AG10803 (cell line): ENCODE measurements at places on chromosomes 1 and 21.

DNA sequence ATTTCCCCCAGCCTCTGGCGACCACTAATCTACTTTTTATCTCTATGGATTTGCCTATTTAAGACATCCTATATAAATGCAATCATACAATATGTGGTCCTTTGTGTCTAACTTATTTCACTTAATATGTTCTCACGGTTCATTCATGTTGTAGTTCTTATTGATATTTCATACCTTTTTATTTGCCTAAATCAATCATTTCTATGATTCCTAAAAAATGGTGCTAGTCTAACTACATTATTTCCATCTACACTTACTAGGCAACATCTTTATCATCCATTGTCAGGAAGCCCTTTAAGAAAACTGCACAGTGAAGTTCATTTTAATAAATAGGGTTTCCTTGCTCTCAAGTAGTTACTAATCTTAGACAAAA lies 380 bp upstream of the FBXO28 start:
- DNase-seq, result no peak

- peak; percentile 56 for DNase-seq
These were observed 18.2 kb downstream of the CRYZ start for GRCh38 chr1:74714429-74715235.

DNA sequence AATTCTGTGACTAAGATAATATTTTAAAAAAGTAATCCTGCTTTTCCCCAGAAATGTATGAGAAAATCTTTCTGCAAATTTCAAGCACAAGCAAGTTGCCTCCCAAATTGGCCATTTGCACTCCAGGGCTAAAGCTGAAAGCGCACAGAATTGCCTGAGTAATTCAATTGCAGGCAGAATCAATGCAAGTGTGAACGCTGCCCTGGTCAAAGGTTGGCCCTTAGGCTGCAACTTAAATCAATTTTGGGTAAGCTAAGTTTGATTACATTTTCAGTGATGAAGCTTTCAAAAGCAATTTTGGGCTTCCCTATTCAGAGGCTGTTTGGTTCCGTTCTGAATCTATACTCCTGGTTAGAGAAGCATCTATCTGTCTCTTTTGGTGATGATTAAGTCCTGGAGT lies 501.8 kb upstream of the ZRANB2 start:
- DNase-seq, result no peak

- no peak for DNase-seq
These were observed 247.9 kb upstream of the DAB1 start for GRCh38 chr1:57671750-57672149.

DNA sequence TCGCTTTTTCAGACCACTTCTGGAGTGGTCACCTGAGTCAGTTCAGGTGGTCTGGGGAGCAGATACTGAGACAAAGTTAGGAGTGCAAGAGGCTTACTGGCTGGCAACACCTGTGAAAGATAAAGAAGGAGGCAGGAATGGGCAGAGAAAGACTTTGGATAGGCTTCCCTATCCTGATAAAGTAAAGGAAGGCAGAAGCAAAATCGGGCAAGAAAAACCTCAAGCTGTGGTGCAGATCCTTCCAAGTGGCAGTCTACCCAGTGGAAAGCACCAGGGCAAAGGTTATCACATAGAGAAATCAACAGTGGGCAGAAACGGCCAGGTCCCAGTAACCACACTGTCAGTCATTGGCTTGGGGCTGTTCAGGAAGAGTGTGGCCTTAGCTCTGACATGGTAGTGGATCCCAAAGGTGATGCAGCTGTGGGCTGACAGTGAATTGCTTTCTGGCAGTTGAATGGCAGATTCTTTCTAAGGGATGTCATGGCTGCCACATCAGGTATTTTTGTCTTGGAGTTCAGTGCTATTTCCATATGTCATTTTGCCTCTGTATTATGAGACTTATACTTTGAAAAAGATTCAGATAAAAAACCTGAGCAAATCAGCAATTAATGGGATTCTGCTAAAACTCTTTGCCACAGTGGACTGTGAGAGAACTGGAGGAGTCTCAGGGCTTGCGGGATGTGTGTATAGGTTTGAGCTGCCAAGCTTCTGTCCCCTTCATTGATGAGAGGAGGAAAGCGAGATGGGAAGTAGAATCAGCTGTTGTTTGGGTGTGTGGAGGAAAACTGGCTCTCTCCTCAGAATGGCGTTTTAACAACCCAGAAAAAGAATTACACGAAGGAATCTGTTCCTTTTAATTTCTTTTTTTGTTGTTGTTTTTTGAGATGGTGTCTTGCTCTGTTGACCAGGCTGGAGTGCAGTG lies 8.1 kb upstream of the CGN start:
- DNase-seq, result no peak

GRCh38 chr21:45138199-45139002 lies 64.0 kb downstream of the ADARB1 start:
- peak; percentile 61 for DNase-seq

DNA sequence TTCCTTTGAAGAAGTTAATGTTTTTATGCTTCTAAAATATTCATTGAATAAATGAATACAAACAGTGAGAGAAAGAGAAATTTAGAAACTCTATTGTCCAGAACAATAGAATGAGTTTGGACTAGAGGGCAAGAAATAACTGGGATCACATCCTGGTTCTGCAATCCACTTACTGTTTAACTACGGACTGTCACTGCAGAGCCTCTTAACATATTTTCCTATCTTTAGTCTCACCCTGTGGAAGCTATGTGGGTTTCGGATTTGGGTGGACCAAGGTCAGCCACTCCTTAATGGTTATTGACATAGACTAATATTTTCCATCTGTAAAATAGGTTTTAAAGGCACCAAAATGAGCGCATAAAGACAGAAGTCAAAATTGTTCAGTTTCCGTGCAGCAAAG lies 116.6 kb downstream of the UBE2U start:
- DNase-seq, result no peak

DNA sequence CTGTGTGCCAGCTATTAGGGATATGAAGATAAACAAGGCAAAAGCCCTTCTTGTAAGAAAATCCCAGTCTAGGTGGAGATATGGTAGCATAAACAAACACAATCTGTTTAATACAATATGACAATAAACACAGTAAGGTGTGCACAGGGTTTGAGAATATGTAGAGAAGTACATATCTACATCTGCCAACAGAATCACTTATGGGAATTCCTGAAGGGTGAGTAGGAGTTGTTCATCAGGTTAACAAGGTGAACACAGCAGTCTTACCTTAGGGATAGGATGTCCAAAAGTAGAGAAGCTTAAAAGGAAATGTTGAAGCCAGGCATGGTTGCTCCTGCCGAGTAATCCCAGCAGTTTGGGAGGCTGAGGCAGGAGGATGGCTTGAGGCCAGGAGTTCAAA lies 57.7 kb upstream of the LRRC7 start:
- DNase-seq, result no peak

- no peak for DNase-seq
These were observed at the start of gene ELF3 for GRCh38 chr1:202010180-202011015. Gene ELF3, plus strand, starts transcription at chr1:202010587. Its CDS starts 550 bp downstream, at chr1:202011137.

DNA sequence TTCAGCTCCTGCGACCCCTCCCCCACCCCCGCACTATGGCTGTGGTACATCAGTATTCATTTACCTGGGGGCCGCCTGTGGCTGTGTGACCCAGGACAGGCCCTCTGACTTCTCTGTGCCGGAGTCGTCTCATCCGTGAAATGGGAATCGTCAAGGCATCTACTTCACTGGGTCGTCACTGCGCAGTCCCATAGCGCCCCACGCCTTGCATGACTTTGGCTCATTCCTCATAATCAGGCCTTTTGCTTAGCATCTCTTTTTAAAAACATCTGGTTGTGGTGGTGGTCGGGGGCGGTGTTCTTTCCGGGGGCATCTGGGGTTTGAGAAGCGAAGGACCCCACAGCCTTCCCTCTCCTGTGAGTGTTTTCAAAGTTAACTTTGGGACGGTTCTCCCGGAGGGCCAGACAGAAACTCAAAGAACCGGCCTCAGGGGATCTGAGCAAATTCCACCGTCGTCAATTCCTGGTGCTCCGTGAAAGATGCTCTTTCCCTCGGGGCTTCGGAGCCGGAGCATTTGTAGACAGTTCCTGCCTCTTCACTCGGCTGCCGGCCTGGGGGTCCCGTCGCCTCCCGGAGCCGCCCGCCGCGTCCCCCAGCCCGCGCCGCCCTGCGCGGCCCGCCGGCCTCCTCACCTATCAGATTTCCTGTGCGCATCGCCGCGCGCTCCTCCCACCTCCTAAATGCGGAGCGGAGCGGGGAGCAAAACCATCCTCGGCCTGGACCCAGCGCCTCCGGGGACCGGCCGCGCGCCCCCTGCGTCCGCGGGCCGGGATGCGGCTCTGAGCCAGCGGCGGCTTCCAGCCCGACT lies at the start of gene B3GALT5:
Gene B3GALT5, plus strand, starts transcription at position 708 of the 808 bp plus-strand sequence. CDS start 47,620 bp downstream, outside the sequence.
- DNase-seq, result peak; percentile 30

GRCh38 chr21:29080454-29080941 lies 7.0 kb upstream of the CCT8 start:
- no peak for DNase-seq

GRCh38 chr1:240193679-240194078 lies 102.0 kb downstream of the FMN2 start:
- no peak for DNase-seq

GRCh38 chr1:61699911-61700851 lies 24.8 kb downstream of the TM2D1 start:
- DNase-seq, result no peak

DNA sequence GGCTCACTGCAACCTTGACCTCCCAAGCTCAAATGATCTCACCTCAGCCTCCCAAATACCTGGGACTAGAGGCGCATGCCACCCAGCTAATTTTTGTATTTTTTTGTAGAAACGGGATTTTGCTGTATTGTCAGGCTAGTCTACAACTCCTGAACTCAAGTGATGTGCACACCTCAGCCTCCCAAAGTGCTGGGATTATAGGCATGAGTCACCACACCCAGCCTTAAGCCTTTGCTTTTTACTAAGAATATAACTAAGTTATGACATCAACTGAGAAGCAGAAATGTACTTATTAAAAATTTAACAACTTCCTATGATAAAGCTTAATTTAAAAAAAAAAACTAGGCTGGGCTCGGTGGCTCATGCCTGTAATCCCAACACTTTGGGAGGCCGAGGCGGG lies 8.9 kb upstream of the LSS start:
- DNase-seq, result no peak

- no peak for DNase-seq
These were observed 26.8 kb upstream of the MAP1LC3C start for GRCh38 chr1:242025681-242026080.

GRCh38 chr1:228994676-228995594 lies 259.7 kb downstream of the RHOU start:
- DNase-seq, result no peak

DNA sequence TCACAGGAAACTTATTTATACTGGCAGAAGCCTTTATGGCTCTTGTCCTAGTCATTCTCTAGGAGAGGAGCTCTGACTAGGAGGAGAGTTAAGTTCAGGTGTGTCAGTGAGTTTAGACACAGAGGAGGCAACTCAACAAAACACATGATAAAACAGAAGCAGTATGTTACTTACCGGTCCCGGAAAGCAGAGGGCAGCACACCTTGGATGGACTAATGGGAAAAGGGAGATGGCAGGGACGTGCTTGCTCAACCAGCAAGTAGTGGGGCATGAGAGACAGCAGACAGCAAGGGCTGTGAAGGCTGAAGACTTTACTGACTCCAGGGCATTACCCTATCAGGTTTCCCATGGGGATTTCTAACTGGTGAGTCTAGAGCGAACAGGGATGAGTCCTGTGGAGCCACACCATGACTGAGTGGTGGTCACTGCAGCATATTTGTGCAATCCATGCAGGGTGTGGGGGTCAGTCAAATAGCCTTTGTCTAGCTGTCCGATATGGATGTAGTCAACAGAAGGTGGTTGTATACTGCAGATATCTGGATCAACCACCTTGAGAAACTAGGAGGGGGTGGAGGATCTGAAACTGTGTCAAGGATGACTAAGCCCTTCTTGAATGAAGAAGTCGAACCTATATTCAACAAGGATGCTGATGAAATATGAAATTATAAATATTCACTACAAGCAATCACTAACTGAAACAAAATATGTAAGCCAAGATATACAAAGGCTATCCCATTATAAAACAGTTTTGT lies 596.3 kb upstream of the CHRM3 start:
- no peak for DNase-seq

DNA sequence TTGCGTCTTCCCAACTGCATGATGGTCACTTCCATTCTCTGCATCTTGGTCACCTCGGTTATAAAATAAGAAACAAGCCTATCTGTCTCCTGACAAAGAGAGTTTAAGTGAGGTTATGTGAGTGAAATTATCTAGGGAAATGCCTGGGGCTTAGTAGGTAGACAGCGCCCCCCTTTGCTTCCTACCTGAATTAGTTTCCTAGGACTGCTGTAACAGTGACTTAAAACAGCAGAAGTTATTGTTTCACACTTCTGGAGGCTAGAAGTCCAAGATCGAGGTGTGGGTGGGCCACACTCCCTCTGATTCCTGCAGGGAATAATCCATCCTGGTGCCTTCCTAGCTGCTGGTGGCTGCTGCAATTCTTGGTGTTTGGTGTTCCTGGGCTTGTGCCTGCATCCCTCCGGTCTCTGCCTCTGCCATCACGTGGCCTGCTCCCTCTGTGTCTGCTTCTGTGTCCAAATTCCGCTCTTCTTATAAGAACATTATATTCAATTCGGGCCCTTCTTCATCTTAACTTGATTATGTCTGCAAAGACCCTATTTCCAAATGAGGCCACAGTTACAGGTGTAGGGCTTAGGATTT lies 92.6 kb downstream of the IGSF21 start:
- DNase-seq, result no peak

- DNase-seq, result peak; percentile 66
These were observed 8.7 kb downstream of the SZRD1 start for GRCh38 chr1:16375521-16376340.

GRCh38 chr1:220943319-220943996 lies 64.2 kb downstream of the HLX start:
- no peak for DNase-seq

- DNase-seq, result no peak
These were observed 18.4 kb downstream of the RWDD3 start for GRCh38 chr1:95252422-95252821.

GRCh38 chr1:39694026-39694425 lies 2.8 kb upstream of the HPCAL4 start:
- no peak for DNase-seq

- peak; percentile 80 for DNase-seq
These were observed 34.4 kb downstream of the SLC2A1 start for GRCh38 chr1:42924082-42924850.

DNA sequence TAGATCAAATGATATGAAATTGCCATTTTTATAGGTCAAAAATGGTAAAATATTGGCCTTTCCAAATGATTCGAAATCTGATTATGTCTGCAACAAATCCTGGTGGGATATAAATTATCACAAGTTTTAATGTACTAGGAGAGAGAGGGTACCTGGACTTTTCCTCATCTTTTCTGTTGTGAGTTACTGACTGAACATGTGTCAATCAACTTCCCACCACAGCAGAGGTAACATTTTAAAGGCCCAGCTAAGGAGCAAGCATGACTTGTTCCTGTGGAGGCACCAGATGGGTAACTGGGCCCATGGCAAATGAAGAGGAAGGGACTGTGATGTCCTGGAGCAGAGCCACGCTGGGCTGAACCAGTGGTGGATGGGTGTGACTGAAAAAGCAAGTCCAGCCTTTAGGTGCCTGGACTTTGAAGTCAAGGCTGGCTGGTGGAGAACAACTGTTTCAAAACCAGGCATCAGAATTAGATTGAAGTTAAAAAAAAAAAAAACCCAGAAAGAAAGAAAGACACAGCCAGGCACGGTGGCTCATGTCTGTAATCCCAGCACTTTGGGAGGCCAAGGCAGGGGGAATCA lies 6.6 kb downstream of the MR1 start:
- DNase-seq, result no peak

GRCh38 chr1:65265651-65266351 lies 43.5 kb upstream of the DNAJC6 start:
- peak; percentile 55 for DNase-seq

GRCh38 chr1:92774407-92774806 lies 10.5 kb downstream of the EVI5 start:
- DNase-seq, result no peak

GRCh38 chr1:11783556-11783955 lies 21.6 kb downstream of the C1orf167 start:
- no peak for DNase-seq
